ENCODE measurements at places on chromosomes 1 and 21.

DNA sequence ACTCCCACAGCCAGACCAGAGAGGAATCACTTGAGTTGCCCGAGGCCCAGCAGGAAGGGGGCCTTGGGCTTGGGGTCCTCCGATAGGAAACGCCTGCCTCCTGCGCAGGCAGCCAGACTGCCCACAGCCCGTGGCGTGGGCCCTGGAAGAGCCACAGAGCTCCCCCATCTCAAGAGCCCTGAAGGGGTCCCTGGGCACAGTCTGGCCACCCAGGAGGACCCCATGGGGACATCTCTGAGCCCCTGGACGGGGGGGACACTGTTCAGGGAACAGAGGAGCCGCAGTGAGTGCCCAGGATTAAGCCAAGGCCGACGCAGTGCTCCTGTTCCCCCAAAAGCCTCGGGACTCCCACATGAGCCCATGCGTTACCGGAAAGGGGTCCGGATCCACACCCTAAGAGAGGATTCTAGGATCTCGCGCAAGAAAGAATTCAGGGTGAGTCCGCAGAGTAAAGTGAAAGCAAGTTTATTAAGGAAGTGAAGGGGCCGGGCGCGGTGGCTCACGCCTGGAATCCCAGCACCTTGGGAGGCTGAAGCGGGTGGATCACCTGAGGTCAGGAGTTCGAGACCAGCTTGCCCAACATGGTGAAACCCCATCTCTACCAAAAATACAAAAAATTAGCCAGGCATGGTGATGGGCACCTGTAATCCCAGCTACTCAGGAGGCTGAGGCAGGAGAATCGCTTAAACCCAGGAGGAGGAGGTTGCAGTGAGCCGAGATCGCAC is 38.1 kb upstream of the LBR start:
- no peak for DNase-seq

GRCh38 chr1:232503497-232503896 is 126.4 kb downstream of the SIPA1L2 start:
- DNase-seq, result no peak

GRCh38 chr1:154703170-154703569 is 95.2 kb upstream of the ADAR start:
- DNase-seq, result no peak

GRCh38 chr1:8170059-8170835 is 144.1 kb upstream of the ERRFI1 start:
- no peak for DNase-seq

DNA sequence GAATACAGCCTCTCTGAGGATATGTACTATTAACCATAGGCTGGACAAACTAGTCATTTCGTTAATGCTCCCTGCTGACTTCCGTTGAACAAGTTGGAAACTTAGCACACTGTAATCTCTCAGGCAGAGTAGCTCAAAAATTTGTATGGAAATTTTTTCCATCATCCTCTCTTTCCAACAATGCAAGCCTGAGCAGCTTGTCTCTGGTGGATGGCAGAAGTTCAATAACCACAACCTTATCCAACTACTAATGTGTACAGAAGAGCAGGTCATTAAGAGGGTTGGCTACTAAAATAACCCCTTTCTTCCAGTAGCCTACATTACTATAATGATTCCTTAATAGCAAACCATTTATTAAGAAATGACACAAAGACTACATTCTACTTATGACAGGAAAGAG is 262.3 kb downstream of the NFIA start:
- no peak for DNase-seq

DNA sequence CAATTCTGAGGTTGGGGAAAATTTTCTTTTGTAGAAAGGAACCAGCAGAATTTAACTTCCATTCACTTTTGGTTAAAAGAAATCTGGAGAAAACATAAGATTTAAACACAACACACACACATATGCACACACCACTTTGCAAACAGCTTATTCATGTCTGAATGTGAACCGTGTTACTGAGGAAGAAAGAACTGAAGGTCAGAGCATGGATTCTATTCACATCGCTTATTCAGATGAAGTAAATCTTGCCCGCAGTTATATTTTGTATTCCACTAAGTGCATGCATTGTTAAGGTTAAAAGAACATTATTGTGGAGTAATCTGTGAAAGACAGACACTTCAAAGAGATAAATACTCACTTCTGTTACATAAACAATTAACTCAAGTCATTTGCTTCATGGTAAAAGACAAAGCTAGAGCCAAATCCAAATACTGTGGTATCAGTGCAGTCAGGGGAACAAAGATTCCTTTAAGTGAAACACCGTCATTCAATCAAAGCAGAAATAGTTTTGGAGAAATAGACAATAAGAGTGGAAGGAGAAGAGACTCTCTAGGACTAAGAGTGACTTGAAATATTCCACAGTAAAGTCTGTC is 82.0 kb downstream of the LRRC53 start:
- no peak for DNase-seq

DNA sequence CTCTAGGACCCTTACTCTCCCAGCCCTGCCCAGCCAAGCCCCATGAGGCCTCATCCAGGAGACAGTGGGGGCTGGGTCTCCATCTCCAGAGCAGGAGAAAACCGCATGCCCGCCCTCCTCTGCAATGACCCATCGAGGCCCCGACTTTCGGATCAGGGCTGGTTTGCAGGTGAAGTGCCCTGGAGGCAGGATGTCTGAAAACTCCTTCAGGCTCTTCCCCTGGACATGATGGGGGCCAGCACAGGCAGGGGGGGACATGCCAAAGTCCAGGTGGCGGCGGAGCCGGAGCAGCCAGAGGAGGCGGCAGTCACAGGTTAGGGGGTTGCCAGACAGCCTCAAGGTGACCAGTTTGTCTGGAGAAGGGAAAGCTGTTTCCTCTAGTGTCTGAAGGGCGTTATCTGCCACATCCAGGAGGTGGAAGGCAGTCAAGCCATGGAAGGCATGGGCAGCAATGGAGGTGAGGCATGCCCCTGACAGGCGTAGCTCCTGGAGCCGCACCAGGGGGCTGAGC is 3.9 kb downstream of the LINGO4 start:
- no peak for DNase-seq

All from CD4-positive, alpha-beta T cell treated with Interleukin-17A for 4 hours (primary cell).